ENCODE measurements at places on chromosomes 1 and 21.

DNA sequence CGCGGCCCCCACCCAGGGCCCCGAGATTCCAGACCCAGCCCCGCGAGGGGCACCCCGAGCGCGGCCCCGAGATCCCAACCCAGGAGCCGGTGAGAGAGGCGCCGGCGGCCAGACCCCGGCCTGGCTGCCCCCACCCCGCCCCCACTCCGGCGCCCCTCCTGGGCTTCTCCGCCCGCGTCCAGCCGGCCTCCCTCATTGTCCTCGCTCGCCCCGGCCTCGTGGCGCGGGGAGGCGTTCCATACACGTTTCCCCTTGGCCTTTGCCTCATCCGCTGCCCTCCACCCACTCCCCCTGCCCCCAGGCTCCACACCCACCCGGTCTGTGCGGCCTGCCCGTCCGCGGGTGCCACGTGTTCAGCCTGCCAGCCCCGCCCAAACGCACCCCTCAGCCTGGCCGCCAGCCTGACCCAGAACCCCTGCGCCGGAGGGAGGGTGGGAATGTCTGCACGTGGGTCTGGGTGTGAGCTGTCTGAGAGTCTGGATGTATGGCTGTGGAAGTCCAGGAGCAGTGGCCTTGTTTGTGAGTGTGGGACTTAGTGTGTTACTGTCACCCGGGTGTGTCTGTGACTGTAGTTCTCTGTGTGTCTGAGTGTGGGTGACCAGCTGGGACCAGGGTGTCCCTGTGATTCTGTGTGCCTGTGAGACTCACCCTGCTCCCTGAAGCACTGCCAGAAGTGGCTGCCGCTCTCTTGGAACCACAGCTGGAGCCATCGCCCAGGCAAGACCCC lies 681 bp downstream of the B4GALT2 start:
- no peak for DNase-seq

DNA sequence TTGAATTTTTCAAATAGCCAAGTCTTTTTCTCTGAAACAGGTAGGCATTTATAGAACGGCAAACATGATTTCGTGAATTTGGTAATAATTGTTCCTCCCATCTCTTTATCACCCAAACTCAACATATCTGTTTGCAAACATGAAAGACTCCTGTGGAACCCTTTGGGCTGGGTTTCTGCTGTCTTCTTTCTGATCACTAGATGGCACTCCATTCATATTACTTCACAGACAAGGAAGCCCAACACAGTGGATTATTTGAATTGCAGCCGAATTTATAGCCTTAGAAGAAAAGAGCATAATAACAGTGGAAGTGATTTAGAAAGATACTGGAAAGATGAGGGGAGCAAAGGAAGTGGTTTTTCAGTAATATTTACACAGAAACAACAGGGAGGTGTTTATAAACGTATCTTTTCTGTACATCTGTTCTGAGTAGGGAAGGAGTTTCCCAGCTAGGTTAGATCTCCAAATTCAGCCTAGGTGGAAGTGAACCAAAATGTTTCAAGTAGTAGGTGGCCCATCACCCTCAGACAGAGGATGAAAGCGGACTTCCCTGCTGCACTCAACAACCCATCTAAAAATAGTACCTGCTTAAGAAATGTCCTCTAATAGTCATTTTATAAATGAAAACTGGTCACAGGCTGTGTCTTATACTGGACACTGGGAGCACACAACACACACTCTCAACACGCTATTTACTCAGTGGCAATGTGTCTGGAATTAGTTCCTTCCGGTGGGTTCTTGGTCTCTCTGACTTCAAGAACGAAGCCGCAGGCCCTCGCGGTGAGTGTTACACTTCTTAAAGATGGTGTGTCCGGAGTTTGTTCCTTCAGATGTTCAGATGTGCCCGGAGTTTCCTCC lies 67.6 kb downstream of the MAP3K21 start:
- DNase-seq = peak; percentile 17

DNA sequence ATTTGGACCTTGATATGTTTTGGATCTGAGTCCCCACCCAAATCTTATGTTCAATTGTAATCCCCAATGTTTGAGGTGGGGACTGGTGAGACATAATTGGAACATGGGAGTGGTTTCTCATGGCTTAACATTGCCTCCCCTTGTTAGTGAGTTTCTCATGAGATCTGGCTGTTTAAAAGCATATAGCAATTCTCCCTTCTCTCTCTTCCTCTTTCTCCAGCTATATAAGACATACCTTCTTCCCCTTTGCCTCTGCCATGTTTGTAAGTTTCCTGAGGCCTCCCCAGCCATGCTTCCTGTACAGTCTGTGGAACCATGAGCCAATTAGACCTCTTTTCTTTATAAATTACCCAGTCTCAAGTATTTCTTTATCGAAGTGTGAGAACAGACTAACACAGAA lies 692.4 kb downstream of the KCNT2 start:
- DNase-seq = no peak

GRCh38 chr1:232886271-232886670 lies 64.1 kb upstream of the NTPCR start:
- no peak for DNase-seq

DNA sequence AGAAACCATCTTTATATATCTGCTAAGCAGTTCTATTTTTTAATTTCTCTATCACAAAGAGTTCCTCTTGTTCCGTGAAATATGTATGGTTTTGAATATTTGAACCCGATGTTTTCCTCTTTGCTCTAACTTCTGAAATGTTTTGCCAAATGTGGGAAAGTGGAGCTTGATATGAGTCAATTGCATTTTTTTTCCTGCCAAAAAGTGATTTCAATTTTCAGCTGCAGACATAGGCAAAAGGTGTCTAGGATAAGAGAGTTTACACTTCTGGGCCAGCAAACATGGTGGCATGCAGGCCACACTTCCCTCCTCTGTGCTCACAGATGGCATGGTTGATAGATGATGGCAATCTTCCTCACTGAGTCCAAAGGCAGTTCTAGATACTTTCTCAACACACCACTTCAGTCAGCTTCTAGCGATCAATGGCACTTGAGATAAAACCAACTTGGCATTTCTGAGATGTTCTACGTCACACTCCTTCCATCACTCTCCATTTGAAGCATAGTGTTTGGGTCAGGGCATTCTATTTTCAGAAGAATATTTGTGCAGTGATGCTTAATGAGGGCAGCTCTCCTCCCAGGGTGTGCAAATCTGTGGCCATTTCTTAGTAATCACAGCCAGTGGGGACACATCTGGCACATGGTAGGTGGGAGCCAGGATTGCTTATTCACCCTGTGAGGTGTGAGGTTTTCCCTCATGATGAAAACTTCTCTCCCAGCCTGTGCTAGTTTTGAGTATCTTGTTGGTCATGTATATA lies 54.4 kb upstream of the SCAF4 start:
- DNase-seq = no peak

Measured in GM04503 (cell line).